Stimulated activated CD8-positive, alpha-beta memory T cell treated with anti-CD3 and anti-CD28 coated beads, Interleukin-4, amount 100 ng/mL, for 1 hour (primary cell): ENCODE measurements at places on chromosomes 1 and 21.

GRCh38 chr1:162316187-162316586 is 60.5 kb downstream of the SPATA46 start:
- no peak for DNase-seq

DNA sequence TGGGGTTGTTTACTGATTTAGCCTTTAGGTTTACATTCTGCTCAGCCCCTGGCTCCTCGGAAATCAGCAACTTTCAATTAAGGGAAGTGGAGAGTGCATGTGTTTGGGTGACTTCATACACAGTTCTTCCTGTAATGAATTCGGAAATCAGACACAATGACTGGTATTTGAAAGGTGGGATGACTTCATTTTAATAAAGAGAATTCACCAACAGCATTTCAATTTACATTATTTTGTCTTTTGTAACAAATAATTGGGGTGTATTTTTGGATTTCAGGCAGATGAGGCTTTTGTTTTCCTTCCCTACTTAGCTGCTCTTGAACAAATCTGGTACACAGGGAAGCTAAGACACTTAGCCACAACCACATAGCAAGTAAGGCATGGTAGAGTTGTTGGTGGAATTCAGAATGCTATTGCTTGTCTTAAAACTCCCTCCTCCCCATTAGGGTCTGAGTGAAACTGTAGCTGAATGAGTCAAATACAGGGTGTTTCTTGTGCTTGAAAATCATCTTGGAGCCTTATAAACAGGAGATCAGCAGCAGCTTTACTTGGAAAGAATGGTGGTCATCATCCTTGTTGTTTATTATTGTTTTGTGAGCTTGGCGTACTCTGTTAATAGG is 917 bp downstream of the STX12 start:
- no peak for DNase-seq

DNA sequence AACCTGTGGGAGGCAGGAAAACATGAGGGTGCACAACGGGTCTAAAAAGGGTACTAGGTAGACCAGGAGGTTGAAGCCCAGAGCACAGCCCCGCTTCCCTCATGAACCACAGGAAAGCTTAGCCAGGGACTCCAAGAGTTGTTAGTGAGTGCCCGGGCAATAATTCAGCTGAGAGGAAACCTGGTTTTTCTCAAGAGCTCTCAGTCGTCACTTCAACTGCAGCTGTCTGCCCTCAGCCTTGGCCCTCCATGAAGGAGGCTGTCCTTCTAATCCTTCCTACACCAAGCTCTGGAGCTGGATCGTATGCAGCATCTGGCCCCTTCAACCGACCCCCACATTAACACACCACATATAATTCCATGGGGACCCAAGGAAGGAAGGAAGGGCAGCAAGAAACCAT is 77.0 kb upstream of the BACE2 start:
- no peak for DNase-seq

DNA sequence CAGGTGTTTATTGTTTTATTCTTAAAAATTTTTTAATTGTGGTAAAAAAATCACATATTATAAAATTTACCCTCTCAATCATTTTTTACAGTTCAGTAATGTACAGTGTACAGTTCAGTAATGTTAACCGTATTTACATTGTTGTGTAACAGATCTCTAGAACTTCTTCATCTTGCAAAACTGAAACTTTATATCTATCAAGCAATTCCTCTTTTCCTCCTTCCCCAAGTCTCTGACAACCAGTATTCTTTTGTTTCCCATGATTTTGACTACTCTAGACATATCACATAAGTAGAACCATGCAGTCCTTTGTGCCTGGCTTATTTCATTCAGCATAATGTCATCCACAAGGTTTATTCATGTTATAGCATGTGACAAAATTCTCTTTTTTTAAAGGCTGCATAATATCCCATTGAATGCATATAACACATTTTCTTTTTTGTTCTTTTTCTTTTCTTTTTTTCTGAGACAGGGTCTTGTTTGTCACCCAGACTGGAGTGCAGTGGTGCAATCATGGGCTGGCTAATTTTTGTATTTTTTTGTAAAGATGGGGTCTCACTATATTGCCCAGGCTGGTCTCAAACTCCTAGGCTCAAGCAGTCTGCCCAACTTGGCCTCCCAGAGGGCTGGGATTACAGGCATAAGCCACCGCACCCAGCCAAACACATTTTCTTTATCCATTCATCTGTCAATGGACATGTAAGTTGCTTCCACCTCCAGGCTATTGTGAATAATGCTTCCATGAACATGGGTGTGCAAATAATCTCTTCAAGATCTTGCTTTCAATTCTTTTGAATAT is 17.2 kb upstream of the RCSD1 start:
- no peak for DNase-seq

GRCh38 chr21:41142051-41142795 is 25.7 kb upstream of the BACE2 start:
- DNase-seq, result no peak

DNA sequence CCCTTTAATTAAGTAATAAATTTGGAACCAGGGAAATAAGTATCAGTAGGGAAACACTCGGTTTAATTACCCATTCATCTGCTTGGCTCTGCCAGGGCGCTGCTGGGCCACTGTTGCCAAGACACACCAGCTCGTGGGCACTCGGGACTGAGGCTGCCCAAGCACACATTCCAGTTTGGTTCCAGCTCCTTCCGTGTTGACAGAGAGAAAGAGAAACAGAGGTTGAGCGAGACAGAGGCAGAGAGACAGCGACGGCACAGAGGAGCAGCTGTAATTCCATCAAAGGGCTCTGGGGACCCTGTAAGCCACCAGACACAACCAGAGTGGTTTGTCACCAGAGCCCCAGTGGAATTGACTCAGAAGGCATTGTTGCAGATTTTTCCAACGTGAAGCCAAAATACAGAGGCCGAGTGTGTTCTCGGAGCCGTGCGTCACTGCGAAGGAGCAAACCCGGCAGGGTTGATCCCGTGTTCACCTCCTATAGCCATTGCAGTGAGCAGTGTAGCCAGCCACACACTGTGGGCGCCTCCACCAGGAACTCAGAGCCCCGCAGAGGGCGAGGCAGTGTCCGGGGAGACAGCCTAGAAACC is 33.5 kb downstream of the SYF2 start:
- DNase-seq, result no peak

DNA sequence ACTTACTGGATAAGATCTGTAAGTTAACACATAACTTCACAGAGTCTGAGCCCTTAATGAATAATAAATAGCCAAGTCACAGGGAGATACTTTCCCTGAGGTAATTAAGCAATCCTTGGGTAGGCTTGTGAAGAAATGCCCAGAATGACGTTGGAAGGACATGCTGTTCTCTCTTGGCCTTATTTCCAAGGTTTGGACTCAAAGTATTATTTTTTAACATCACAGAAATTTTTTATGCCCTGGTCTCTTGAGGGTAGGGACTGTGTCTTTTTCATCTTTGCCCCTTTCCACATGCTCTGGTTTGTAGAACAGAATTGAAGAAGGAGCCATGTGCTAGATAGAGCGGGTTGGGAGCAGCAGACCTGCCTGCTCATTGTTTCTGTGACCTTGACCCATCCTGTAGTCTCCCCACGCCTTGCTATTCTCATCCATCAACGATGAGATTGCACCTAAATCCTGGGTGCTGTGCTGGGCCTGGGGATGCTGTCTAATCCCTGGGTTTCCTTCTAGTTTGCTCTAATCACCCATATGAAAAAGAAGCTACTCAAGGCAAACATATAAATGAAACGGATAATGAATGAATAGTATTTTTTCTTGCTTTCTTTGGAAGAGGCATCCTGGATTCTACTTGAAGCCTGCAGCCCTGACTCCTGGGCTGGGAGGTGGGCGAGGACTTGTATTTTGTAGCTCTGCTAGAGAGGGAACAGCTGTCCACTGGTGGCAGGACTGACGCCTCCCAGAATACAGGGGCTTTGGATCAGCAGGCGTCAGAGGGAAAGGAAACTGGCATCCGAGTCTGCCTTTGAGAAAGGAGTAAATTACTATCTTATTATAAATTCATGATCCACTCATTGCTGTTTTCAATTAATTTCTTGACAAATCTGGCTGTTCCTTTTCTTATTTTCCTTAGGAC is 17.5 kb upstream of the LAMTOR5 start:
- no peak for DNase-seq

- no peak for DNase-seq
Measured at GRCh38 chr1:23217421-23218115, at the start of gene HTR1D. HTR1D (minus strand) TSS chr1:23217502; CDS start chr1:23194219, 23,283 bp downstream.

DNA sequence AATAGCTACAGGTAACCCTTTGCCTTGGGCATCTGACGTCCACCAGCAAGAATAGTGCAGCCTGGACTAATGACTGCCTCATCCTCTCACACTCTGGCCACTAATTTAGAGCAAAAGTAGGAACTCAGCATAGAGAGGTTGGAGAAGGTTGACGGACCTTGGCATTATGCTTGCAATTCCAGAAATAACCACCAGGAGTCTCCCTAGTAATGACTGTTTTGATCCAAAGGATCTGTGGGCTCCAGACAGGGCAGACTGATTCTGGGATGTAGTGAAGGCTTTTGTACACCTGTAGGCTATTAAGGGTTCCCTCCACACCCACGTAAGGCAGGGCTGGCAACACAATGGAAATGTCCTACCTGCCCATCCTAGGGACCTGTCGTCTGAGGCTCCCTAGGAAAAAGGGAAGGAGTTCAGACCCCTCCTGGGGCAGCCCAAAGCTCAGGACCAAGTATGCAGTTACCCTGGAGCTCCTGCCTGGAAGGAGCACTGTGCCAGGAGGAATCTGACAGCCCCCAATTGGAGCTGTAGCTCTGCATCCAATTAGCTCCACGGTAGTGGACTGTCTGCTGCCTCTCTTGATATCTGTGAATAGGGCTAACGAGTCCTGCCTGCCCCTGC is 91.0 kb upstream of the TMEM51 start:
- DNase-seq, result no peak

DNA sequence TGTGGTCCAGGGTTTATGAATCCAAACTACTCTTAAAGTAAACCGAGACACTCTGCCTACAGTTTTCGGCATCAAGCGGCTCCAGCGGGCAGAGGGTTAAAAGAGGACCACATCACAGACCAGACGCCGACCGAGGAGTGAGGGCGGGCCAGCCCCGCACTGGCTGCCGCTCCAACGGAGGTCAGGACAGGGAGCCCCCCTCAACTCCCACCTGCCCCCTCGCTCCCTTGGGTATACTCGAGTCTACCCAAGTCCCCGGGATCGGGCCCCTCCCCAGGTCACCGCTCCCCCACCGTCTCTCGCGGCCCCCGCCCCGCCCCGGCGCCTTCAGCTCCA is 312 bp downstream of the ARNT start:
- no peak for DNase-seq

DNA sequence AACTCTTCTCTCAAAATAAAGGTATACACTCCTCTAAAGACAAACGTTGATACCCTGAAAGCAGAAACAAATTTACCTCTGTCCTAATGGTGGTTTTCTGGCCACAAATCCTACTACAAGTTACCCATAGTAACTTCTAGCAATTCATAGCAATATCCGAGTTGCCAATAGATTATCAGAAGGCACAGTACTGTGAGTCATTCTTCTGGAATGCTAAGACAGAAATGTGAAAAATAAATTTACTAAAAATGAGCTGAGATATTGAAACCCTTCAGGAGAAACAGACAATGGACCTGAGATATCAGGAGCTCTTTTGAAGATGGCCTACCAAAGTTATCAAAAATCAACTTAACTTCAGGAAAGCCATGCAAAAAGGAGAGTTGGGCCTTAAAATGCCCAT is 715.0 kb upstream of the ADAMTS5 start:
- no peak for DNase-seq

DNA sequence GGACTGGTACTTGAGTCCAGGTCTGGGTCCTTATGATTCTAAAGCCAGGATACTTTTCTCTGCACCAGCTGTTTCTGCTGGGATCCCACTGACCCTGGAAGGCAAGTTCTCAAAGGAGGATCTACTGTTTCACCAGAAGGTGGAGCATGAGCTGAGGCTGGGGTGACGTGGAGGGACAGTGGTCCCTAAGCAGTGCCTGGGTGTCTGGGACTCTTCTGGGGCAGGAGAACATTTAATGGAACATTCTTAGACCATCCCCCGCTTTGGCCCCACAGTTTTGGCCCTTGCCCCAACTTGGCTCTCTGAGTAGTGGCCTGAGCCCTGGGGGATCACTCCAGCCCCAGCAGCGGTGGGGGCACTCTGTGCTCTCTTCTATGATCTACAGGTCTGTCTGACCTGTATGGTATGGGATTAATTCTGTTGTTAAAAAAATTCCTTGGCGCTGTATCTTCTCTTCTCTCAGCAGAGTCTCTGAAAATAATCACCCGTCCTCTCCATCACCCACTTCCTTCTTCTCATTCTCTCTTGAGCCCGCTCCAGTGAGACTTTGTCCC is 60.3 kb upstream of the CSF3R start:
- no peak for DNase-seq

DNA sequence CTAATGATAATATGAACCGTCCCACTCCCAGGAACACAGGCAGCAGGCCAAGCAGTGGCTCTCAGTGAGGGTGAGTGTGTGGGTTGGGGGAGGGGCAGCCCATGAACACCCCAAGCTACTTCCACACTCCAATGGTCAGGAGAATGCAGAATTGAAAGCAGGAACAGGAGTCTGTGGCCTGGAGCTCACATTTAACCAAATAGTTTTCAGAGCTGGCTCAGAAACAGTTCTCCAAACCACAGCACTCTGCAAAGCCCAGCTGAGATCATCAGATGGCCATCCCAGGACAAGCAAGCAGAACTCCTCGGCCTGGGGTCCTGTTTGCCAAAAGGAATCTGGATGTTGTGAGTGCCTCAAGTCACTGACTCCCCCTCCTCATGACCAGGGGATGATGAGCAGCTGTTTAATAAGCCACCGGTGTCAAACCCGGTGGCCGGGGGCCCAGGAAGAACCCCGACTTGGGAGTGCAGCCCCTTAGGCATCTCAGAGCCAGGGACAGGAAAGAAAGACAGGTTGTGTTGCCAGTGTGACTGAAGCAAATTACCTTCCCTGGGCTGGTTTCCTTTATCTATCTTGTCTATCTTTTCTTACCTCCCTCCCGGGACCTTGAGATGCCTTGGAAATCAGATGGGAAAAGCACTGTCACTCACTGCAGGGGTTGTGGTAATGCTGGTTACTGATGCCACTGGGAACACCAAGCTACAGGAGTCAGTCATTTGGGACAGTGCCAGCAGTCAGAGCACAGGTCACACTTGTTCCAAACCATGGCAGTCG is 20.4 kb downstream of the DEGS1 start:
- DNase-seq, result no peak

GRCh38 chr1:175521249-175522040 is 221.9 kb downstream of the TNR start:
- no peak for DNase-seq

- no peak for DNase-seq
Measured at GRCh38 chr1:16175610-16176553, 20.0 kb upstream of the EPHA2 start.

DNA sequence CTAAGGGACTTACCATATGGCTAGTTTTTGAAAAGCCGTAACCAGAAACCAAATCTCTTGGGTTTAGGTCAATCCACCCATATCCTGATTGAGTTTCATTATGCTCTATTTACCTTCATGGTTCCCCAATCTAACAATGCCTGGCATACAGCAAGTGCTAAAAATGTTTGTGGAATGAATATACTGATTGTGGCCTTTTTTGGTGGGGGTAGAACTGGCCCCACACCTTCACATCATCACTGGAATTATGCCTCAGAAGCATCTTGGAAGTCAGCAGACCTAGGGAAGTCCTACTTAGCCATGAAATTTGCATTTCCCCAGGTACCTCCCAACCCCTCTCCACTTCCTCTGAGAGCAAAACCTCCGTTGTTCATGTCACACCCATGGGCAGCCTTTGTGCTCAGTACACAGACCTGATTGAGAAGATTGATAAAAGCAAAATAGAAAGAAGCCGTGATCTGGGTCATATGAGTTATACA is 17.8 kb upstream of the SLAMF1 start:
- no peak for DNase-seq

GRCh38 chr1:232306269-232306961 is 323.5 kb downstream of the SIPA1L2 start:
- DNase-seq, result no peak

- DNase-seq, result no peak
Measured at GRCh38 chr1:192940658-192941057, 118.5 kb downstream of the UCHL5 start.
